ENCODE measurements at places on chromosomes 3 and 15.

- DNase-seq, result no peak
These were observed 65.3 kb upstream of the ZNF280D start for GRCh38 chr15:56798639-56799038.

- DNase-seq, result no peak
These were observed 241.6 kb upstream of the KBTBD8 start for GRCh38 chr3:66756468-66757036.

- no peak for DNase-seq
These were observed 2.8 kb downstream of the ACTL6A start for GRCh38 chr3:179565496-179565895.

GRCh38 chr3:181549266-181549665 is 162.5 kb upstream of the SOX2 start:
- DNase-seq, result no peak

- DNase-seq, result no peak
These were observed 16.7 kb downstream of the C3orf38 start for GRCh38 chr3:88166419-88166971.

Measured in NCI-H187 (cell line).